ENCODE measurements at places on chromosomes 1 and 21. TPM values are rescaled to one million over a fixed set of nuclear protein-coding genes. Genes with fewer than 3 reads are reported as not detected.

KIAA1614 gene
- 1.0 TPM for total RNA-seq

HSD3B1 gene
- total RNA-seq, result not detected

KRTAP19-1 gene
- not detected for total RNA-seq

ZYG11A gene
- 2.6 TPM for total RNA-seq

KRTAP13-2 gene
- total RNA-seq, result not detected

ACOT11 gene
- total RNA-seq, result 2.4 TPM

KRTAP12-2 gene
- total RNA-seq, result not detected

LCE1D gene
- total RNA-seq, result not detected

ANKRD65 gene
- total RNA-seq, result not detected

CNST gene
- 8.1 TPM for total RNA-seq

BRINP2 gene
- total RNA-seq, result 0.43 TPM

RSBN1 gene
- total RNA-seq, result 3.5 TPM

SLAMF9 gene
- 0.40 TPM for total RNA-seq
